ENCODE measurements at places on chromosomes 6 and 20.

DNA sequence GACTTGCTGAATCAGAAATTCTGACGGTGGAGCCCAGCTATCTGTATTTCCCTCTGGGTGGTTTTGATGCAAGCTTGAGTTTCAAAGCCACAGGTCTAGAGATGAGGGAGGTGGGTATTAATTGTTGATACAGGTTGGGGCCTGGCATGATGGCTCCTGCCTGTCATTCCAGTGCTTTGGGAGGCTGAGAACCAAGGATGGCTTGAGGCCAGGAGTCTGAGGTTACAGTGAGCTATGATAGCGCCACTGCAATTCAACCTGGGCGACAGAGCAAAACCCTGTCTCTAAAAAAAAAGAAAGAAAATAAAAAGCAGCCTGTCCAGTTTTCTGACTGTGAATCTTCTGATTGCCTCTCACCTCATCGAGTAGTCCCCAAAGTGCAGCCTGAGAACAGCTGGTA, 184.8 kb upstream of the SASH1 start:
- DNase-seq: no peak

DNA sequence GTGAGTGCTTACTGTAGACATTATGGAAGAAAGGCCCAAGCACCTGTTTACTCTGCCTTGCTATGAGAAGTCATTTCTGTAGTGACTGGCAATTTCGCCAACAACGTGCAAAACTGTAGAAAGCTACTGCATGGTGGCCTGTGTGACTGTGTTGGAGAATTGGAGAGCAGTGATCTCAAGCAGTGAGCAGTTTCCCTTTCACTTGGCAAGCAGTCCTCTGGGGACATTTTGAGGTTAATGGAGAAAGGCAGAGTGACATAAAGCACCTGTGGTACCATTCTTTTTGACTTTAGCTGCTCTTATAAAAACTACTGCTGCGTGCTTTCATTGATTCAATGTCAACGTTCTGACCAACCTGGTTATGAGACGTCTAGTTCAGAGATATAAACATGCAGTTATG, 382.6 kb upstream of the JAG1 start:
- no peak for DNase-seq

GRCh38 chr6:133991096-133991593, 38.1 kb downstream of the TBPL1 start:
- no peak for DNase-seq

GRCh38 chr20:63316502-63316921, 23.5 kb downstream of the COL20A1 start:
- no peak for DNase-seq

DNA sequence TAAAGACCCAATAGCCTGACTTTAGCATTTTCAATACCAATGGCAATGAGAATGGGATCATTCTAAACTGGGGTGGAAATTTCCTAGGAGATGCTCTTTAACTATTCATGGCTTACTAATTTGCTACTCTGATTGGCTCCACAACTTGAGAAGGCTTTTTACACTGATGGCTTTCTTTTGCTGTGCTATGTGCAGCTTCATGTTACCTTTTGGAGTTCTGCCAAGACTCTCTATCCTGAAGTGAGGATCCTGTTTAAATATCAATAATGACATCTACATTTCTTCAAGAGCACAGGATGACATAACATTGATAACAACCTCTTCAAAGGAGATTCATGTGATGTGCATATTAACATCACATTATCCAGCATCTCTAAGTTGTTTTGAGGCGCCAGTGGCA, 43.4 kb upstream of the SIRPG start:
- DNase-seq: no peak

DNA sequence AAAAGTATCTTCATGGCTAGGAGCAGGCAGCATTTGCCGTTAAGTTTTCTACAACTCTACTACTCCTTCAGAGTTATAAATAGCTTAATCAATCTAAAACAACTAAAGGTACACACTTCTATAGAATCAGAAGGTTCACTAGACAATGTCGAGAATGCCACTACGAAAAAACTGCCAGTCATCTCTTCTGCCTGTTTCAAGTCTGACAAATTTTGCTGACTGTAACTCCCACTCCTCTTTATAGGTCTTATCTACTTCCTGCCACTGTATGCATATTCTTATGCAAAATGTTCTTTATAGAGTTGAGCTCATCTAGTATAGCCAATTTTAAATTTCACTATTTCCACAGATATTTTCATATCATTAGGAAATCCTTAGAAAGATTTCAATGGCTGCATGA, 160.1 kb downstream of the EYS start:
- no peak for DNase-seq

DNA sequence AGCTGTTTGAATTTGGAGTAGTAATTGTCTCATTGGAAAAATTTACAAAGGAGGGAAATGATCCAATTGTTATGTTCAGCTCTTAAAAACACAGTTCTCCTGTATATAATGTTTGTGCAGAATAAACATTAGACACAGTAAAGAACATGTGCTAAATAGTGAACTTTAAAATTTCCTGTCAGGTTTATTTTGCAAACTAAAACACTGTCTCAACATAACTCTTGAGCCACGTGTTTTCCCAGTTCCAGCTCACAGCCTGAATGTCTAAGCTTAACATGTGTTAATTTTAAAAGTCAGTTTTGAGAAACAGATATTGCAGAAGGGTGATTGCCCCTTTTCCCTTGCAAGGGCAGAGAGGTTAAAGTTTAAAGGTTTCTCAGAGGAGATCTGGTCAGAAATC, 20.6 kb downstream of the EPHA7 start:
- no peak for DNase-seq

Data from hippocampal formation (tissue), 2 donors.